BJ (cell line): ENCODE measurements at places on chromosomes 3 and 15.

- no peak for DNase-seq
These were observed 31.8 kb upstream of the DCLK3 start for GRCh38 chr3:36796161-36796560.

DNA sequence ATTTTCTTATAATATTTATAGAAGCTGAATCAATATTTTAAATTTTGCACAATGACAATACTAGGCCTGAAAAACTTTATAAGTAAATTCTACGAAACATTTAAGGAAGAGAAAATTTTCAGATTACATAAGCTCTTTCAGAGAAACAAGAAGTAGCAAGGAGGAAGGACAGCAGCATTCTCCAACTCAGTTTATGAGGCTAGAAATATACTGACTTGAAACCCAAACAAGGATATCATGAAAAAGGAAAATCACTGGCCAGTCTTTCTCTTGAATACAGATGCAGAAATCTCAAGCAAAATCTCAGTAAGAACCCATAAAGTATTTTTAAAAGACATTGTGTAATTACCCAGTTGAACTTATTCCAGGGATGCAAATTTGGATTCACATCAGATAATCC lies 121.3 kb downstream of the STAC start:
- no peak for DNase-seq

GRCh38 chr3:178436773-178437172 lies 99.5 kb upstream of the KCNMB2 start:
- DNase-seq, result peak; percentile 49

DNA sequence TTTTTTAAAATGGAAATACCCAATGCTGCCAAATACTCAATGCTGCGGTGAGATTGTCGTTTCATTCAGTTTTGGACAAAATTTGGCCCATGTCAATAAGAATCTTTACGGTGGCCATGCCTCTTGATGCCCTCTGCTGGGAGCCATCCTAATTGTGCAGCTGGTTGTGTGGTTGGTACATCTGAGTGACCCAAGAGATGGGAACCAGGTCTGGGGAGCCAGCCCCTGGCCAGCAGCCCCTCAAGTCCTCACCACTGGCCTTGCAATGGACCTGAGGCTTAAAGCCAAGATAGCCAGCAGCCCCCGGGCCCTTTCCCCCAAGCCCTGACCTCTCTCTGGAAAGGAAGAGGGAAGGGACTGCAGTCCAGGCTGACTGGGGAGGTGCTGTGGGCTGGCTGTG lies 36.4 kb upstream of the ESYT3 start:
- DNase-seq, result no peak

- DNase-seq, result no peak
These were observed 20.6 kb downstream of the SMARCC1 start for GRCh38 chr3:47761046-47761445.

GRCh38 chr3:126758026-126758425 lies 54.0 kb downstream of the CHCHD6 start:
- DNase-seq, result no peak

DNA sequence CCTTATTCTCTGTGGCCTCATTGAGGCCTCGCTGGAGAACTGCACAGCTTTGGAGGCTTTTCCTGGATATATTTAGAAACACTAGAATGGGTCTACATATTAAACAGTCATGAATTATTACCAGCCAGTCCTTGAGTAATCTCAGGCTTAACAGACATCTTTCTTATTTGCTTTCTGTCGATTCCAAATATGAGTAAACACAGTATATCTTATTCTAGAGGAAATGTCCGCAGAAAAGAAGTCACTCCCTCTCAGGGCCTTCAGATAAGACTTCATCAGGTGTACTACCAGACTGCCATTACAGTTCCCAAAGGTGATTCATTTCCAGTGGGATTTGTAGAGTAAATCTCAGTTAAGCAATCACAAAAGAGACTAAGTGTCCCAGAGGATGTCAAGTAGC lies 310.7 kb downstream of the RBMS3 start:
- DNase-seq, result no peak

DNA sequence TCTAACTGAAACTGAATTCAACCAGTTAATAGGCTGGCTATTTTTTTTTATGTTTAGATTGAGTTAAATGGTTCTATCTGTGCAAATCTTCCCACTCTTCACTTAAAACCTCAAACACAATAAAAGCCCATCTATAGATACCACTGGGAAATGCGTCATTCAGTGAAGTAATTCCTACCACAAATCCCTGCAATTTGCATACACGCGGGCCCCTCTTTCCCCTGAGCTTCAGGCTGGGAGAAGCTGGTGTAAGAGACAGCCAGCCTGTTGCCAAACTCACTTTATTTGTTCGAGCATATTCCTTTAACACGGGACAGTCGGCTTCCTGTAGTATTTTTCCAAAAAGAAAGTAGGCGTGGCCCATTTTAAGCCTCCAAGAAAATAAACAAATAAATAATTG lies 26.0 kb upstream of the MCTP2 start:
- DNase-seq, result no peak

DNA sequence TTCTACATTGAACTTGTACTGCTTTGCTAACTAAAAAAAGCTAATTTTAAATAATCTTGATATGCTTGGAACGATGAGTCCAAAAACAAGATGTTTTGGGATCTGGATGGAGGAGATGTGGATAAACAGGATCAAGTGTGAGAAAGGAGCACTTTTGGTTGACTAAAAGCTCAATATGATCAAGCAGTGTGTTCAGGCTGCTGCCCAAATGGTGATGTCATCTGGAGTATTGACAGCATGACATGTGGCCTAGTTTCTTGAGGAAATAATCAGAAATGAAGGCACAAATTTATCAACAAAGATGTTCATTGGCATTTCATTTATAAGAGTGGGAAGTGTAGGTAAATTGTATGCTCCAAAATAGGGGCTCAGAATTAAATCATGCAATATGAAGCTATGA lies 161.2 kb downstream of the SOX2 start:
- no peak for DNase-seq

DNA sequence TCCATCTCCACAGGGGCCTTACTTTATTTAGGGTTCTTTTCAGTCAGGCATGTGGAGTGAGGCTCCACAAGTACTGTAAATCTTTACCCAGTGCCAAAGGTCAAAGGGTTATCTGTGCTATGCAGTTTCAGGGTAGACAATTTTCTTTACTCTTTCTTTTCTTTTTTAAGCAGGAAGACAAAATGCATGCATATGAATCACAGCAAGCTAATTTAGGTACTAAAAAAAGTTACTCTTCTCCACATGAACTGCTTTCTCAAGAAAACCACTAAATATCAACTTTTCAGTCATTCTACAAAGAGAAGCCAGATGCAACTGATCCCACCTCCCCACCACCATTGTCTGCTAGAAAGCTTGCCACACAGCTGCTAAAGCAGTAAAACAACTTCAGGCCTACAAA lies 73.3 kb upstream of the PYGO1 start:
- DNase-seq, result no peak
